ENCODE measurements at places on chromosomes 5 and 9.

GRCh38 chr9:112299514-112299913, 33.9 kb downstream of the PTBP3 start:
- peak; percentile 43 for DNase-seq

- no peak for DNase-seq
These were observed 33.5 kb upstream of the JADE2 start for GRCh38 chr5:134491841-134492442.

DNA sequence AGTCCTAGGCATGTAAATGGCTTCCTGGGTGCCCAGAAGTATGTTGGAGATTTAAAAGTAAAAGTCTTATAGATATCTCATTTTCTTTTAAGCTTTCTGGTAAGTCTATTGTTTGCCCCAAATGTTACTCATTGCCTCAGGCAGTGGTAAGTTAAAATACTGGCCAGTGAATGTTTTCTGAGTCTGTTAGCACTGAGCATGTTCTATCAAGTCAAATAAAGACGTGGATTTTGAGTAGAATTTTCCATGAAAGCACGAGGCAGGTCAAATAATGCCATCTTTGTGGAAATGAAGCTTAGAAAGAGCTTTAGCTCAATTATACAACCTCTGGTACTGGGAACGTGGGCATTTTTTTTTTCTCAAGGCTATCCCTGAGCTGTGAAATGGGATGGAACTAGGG, 651.3 kb upstream of the ACO1 start:
- DNase-seq: no peak

DNA sequence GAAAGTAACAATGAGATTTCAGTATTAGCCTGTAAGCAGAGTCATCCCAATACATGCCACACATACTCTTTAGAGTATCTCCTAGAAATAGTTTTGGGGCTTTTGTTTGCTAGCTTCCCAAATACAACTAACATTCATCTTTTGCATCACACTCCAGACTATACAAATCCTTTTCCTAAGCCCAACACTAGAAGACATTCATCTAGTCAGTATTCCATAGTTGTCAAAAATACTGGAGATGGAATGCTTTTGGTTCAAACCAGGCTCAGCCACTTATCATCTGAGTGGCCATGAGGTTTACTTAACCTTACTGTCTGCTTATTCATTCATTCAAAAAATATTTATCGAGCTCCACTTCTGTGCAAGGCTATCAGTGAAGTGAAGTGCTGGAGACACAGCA, 205.1 kb upstream of the SGCD start:
- DNase-seq: no peak

DNA sequence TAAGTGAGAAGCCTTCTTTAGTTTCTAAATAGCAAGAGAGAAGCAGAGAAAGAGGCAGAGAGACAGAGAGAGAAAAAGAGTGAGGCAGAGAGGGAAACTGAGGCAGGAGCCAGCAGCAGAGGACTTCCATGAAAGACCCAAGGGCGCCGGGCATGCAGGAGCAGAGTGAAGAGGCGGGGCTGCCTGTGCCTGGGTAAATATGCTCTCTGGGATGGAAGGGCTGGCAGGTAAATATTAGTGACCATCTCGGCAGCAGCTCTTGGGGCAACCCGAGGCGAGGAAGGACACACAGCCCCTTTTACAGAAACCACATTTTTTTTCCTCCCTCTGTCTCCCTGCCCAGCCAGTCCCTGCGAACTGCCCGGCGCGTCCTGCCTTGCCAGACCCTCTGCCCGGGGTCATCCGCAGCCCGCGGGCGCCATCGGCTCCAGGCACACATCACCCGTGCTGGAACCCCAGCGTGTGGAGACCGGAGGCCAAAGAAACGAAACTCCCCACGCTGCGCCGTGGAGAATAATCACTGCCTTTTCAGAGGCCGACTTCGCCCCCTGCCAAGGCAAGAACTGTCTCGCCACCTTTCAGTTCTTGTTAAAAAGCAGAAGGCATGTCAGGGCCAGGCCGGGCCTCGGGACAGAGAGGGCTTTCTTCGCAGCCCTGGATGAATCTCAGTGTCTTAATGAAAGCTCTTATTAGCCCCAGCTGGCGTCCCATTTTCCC, 61.3 kb downstream of the BOD1 start:
- no peak for DNase-seq

DNA sequence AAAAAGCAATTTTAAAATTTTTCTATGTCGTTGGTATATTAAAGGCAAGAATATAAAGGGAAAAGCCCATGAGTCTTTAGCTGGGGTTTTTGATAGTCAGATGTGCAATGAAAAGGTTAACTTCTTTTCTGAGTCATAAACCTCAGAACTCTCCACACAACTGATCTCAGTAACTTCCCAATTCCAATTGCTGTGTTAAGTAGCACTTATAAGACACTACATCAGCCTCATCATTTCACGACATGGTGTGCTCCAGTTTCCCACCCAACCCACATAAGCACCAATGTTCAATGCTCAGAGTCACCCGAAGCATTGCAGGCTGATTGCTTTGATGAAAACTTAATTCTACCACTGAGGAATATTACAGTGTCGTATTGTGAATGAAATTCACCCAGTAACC, 155.8 kb downstream of the TSSK1B start:
- no peak for DNase-seq

DNA sequence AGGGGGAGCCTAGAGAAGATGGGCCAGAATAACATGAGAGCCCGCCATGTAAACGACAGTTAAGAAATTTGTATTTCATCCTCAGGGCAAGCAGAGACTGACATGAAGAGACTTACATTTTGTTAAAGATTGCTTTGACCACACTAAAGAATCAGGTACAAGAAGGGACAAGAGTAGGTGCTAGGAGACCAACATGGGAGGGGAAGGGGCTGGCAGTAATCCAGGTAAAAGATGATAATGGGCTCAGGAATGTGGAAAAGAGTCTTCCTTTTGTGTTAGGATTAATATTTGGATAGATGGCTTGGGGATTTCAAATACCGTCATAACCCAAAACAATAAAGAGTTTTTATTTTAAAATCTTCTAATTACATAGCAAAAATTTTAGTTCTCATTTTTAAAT, 137.3 kb downstream of the ZNF462 start:
- no peak for DNase-seq

DNA sequence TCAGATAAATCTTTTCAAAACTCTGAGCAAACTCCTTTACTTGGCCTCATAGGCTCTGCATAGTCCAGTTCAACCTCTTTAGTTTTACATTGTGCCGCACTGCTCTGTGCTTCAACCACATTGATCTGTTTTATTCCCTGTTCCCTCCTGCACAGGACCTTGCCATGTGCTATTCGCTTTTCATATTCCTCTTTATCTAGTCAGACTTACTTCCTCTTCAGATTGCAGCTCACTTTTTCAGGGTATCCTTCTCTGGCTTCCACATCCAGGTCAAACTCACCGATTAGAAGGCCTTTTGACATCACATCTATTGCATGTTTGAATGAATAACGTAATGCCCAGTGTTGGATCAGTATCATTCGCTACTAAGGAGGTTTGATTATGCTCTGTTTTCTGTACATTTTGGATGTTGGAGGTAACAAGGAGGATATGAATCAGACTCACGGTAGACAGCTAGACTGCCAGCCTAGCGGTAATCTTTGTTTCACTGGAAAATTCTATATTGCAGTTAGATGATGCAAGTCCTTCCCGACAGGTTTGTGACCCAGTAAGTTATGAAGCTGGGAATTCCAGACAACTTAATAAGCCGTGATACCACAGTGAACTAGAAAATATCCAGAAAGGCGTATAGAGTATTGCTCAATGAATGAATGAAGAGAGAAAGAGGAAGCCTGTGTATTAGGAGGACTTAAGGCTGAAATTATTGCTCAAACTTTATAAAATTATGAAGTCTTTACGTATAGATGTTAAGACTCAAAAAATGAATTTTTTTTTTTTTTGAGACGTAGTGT, 65.7 kb downstream of the IQGAP2 start:
- DNase-seq: no peak

DNA sequence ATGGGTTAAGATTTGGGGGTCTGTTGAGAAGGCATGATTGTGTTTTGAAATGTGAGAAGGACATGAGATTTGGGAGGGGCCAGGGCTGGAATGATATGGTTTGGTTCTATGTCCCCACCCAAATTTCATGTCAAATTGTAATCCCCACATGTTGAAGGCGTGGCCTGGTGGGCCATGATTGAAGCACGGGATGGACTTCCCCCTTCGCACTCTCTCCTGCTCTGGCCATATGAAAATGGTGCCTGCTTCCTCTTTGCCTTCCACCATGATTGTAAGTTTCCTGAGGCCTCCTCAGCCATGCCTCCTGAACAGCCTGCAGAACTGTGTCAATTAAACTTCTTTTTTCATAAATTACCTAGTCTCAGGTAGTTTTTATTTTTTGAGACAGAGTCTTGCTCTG, 14.7 kb upstream of the NOTCH1 start:
- no peak for DNase-seq

DNA sequence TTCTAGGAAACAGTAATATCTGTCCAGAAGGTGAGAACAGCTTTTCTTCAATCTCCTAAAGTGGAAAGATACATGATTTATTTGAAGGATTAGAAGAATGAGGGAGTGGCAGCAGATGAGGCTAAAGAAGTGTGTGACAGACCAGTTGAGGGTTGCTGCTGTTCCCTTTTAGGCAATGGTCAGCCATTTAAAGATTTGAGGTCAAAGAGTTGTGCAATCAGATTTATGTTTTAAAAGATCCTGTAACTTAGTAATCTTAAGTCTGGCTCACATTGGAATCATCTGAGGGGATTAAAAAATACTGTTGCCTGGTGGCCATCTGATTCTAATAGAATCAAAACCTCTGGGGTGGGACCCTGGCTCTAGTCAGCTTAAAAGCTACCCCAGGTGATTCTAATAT, 4.3 kb upstream of the SGCD start:
- no peak for DNase-seq

DNA sequence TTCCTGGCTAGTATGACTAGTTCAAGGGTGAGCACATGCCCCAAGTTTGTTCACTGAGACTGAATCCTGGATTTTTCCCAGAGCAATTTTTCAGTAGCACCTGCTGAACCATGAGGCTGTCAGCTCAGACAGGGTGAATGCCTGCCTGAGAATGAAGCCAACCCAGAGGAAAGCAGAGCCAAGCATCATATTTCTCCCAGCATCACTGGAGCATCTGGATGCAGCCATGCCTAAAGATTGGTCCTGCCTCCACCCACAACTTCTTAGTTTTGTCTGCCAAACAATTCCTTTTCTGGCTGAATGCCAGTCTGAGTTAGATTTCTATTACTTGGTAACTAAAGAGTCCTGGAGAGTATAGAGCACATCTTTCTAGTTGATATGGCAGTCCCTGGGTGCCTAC, 343.6 kb downstream of the CSNK1G3 start:
- no peak for DNase-seq

DNA sequence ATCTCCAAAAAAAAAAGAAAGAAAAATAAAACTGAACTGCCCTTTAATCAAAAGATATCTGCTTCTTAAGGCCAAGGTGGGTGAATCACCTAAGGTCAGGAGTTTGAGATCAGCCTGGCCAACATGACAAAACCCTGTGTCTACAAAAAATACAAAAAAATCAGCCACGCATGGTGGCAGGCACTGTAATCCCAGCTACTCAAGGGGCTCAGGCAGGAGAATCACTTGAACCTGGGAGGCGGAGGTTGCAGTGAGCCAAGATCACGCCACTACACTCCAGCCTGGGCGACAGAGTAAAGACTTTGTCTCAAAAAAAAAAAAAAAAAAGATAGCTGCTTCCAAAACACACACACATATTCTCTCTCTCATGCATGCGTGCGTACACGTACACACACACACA, 17.8 kb downstream of the SCAI start:
- DNase-seq: no peak

DNA sequence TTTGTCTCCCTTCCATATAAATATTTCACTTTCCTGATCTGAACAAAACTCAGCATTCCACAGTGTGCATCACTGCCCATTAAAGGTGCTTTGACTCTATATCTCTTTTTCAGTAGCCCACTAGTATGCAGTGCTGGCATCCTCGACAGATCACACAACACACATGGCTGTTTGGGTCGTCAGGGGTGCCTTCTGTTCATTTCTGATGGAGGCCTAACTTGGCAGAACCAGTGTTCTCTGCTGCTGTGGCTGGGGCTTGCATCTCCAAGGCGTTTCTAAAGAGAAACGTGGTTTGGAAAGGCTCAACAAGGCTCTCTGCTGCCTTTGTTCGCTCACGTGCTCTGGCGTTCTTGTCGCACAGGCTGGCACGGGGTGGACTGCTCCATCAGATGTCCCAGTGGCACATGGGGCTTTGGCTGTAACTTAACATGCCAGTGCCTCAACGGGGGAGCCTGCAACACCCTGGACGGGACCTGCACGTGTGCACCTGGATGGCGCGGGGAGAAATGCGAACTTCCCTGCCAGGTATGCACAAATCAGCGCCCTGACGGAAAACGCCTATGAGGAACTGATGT, 97.7 kb upstream of the PRRC1 start:
- no peak for DNase-seq

- DNase-seq: no peak
These were observed 445.3 kb downstream of the EBF1 start for GRCh38 chr5:158654415-158654814.

DNA sequence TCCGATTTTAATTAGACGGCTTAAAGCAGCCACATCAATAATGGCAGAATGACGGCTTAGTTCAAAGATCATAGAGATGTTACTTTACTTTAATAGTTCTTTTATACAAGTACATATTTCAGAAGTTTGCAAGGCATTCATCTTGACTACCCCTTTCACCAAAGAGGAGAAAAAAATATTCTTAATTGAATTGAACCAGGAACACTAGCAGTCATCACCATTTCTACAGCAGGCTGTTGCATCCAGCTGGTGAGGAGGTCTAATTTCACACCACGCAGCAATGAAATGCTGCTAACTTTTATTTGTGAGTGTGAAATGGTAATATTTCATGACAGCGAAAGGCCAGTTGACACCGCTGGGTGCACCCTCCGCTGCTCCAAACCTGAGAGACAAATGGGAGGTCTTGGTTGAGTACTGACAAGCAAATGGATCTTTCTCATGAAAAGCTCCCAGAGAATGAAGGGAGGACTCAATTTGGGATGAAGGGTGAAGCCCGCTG, 322.2 kb downstream of the GLIS3 start:
- no peak for DNase-seq

GRCh38 chr5:137320056-137321045, 178.8 kb downstream of the SPOCK1 start:
- peak; percentile 58 for DNase-seq

- DNase-seq: no peak
These were observed 6.0 kb upstream of the LMX1B start for GRCh38 chr9:126607731-126608130.

GRCh38 chr9:84970432-84970831, 300.9 kb downstream of the NTRK2 start:
- peak; percentile 49 for DNase-seq

DNA sequence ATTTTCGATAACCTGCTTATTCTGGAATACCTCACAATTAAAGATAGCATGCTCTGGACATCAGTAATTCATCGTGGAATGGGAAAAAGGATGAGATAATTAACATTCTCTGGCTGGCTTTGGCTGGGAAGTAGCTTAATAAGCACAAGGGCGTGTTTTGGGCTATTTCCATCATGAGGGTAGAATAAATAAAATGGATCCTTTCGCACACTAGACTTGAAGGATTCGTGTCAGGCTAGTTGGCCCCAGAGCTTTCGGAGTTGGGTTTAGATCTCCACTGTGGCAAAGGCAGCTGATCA, 151.2 kb upstream of the ADRA1B start:
- DNase-seq: no peak

GRCh38 chr5:6462671-6463070, 14.0 kb downstream of the UBE2QL1 start:
- DNase-seq: no peak
